Stimulated activated CD8-positive, alpha-beta memory T cell treated with anti-CD3 and anti-CD28 coated beads, Interleukin-7, amount 100 ng/mL, for 1 hour (primary cell): ENCODE measurements at places on chromosomes 3 and 15.

- no peak for DNase-seq
Measured at GRCh38 chr3:138492980-138493675, 58.7 kb downstream of the ESYT3 start.

DNA sequence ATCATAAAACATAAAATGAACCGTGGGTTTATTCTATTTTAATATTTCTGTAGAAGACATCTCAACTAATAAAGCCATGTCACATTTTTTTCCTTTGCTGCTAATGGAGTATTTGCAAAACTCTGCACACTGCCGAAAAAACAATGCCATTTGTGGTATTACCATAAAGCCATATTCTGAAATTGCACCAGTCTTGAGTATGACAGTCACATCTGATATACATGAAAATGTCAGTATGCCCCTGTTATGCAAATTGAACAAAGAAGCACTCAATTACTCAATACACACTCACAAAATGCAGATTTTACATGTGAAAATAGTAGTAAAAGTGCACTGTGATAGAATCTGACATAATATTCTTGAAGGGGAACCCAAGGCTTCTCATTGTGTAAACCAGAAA is 55.2 kb upstream of the CPB1 start:
- no peak for DNase-seq

GRCh38 chr3:127691489-127691888 is 18.7 kb downstream of the ABTB1 start:
- DNase-seq: no peak

- DNase-seq: no peak
Measured at GRCh38 chr3:123583561-123583960, 1.3 kb downstream of the HACD2 start.

DNA sequence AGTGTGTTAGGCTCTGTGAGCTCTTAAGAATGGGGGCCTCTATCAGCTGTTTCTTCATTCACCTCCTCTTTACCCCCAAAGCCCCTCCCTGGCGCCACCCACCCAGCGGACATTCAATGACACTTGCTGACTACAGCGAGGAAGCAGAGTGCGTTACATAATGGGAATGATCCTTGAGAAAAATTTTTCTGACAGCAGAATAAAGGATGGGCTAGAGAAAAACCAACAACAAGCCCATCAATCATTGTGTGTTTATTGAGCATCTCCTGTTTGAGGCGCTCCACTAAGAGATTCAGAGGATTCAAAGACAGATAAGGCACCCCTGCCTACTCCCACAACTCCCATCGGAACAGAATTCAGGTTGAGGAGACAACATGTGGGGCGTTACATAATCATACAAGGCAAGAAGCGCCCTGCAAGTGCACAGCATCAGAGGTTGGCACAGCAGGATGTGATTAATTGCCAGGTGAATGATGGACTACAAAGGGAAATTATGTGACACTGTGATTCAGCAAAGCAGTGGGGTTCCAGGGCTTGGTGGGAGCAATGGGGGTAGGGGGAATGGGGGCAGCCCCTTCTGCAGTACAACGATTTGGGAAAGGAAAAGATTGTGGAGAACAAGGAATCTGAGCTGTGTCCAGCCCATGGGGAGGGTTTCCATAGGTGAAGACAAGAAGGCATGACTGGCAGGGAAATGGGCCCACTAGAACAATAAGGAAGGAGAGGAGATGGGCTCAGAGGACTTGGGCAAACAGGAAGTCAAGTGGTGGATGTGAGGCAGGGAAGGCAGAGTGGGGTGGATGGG is 141.3 kb upstream of the ATP2B2 start:
- DNase-seq: no peak

- DNase-seq: no peak
Measured at GRCh38 chr15:87758794-87759418, 497.6 kb downstream of the NTRK3 start.

DNA sequence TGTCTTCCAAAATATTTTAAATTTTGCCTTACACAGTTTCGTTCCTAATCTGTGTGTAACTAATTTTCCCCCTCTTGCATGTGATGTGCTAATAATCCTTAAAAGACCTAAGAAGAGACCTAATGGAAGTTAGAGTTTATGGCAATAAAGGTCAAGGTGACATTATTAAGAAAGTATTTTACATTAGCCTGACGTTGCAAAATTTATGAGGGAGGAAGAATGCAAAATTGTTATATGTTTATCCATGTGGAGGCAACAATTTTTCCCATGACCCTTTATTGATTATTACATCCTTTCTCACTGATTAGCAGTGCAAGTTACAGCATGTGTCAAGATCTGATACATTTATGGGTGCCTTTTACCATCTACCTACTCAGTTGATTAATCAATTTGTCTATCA is 373.8 kb upstream of the ROBO1 start:
- no peak for DNase-seq

- DNase-seq: no peak
Measured at GRCh38 chr3:58260261-58260731, 22.7 kb downstream of the ABHD6 start.

DNA sequence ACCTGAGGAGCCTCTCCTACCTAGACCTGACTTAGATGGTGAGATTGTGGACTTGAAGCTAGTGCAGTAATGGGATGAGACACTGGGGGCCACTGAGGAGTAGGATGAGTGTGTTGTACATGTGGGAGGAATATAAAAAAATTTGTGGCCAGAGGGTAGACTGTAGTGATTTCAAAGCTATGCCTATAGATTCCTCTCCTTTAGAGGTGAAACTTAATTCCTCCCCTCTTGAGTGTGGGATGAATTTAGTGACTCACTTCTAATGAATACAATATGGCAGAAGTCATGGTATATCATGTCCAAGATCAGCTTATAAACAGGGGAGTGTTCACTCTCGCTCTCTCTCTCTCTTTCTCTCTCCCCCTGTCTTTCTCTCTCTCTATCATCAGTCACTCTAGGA is 6.7 kb downstream of the ZNF860 start:
- DNase-seq: no peak

GRCh38 chr3:161420746-161421145 is 49.4 kb upstream of the SPTSSB start:
- no peak for DNase-seq

DNA sequence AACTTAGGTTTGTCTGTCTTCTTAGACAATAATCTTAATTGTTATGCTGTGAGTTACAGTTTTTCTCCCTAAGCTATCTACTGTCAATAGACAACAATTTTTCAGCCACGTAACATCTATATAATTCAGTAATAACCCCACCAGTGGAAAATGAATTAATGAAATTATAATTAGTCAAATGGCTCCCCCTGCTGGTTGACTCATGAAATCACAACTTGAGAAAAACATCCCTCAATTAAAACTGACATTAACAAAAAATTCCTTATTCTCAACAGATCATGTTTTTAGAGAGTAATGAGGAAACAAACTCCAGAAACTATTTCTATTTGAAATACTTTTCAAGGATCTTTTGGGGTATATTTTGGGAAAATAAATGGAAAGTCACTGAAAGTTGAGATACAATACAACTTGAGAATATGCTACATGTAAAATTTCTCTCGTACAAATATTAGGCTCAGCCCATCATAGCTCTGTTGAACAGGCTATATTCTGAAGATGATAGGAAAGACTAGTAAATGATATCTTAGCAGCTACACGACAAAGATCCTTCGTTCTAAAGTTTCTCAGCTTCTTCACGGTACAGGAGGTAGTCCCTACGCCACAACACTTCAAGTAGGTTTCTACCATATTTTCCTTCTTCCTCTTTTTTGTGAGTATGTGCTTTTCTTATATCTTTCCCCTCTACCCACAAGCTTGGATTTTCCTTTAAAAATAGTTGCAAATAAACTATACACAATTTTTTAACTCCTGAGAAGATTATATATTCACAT is 20.7 kb downstream of the PPP1R2 start:
- DNase-seq: no peak

- no peak for DNase-seq
Measured at GRCh38 chr3:157104928-157105652, 54.9 kb downstream of the CCNL1 start.

- DNase-seq: no peak
Measured at GRCh38 chr3:167829071-167829470, 93.5 kb downstream of the SERPINI1 start.

- no peak for DNase-seq
Measured at GRCh38 chr15:78634210-78635145, 6.5 kb downstream of the CHRNB4 start.

GRCh38 chr3:192246847-192247559 is 480.3 kb downstream of the FGF12 start:
- DNase-seq: no peak

DNA sequence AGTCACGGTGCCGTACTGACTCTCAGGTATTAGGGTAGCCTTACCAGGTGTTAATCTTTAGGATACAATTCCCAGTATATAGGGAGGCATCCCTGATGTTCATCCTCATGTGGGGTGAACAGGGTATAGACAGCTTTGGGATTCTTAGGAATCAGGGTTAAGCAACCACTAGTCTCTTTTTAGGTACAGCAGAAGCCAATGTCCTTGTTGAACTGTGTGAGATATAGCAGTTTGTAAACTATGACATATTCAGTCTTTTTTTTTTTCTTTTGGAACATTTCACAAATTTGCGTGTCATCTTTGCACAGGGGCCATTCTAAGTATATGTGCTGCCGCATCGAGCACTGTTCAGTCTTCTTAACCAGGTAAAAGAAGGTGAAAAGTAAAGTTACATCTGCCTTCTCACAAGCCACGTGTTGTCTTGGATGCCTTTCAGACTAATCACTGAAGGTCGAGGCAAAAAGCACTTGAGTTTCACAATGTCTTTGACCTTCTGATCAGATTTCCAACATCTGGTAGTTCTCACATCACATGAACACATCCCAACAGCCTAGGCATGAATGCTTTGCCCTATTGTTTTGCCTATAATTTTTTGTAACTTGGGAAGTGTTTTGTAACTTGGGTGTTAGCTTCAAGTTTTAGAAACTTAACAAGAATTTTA is 17.2 kb downstream of the TSEN2 start:
- DNase-seq: no peak

- no peak for DNase-seq
Measured at GRCh38 chr15:52463638-52464037, 65.0 kb downstream of the MYO5A start.

DNA sequence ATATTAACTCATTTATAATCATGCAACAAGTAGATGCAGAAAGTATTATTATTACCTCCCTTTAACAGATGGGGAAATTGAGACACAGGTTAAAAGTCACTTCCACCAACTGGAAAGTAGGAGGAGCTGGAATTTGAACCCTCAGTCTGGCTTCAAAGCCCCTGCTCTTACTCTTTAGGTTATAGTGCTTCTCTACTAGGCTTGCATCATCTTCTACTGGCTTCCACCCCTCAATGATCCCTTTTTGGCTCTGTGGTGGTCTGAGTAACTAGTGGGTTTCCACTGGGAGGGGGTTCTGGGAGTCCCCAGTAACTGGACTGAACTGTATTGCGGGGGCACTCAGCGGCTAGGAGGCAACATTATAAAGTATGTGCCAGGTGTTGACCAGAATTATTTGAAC is 91.0 kb downstream of the CTNNB1 start:
- DNase-seq: no peak

DNA sequence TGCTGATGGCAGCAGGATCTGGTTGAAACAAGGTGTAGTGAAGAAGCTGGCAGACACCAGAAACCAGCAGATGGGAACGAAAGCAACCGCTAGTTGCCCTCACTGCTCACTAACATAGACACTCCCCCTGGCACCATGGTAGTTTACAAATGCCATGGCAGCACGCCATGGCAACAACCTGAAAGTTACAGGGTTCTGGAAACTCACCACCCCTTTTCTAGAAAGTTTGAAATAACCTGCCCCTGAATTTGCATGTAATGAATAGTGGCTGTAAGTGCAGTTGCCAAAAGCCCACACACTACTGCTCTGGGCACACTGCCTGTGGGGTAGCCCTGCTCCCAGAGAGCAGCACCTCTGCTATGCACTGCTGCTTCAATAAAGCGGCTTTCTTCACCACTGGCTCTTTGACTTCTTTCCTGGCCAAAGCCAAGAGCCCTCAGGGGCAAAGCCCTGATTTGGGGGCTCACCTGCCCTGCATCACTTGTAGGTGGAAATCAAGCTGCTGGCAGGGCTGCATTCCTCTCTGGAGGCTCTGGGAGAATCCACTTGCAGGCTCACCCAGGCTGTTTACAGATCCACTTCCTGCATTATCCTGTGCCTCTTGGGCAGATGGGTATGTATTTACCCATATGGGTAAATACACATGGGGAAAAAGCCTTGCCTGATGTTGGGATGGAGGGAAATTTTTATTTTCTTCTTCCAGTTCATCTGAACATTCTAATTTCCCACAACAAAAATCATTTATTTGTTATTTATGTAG is 2.0 kb upstream of the GP9 start:
- no peak for DNase-seq

DNA sequence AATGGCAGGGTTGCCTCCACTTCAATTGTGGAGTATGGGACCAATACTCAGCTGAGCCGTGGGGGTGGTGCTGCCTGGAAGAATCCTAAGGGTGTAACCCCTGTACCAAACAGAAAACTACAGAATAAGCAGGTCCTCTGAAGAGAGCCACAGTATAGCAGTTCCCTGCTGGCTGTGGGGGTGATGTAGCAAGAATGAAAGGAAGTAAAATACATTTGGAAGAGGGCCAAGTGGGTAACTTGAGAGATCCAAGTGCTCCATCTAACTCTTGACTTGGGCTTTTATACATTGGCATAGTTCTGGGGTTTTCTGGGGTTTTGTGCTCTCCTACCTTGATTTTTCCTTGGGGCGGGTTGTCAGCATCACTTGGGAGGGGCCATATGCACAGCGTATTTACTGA is 341.4 kb downstream of the OTOL1 start:
- DNase-seq: no peak

DNA sequence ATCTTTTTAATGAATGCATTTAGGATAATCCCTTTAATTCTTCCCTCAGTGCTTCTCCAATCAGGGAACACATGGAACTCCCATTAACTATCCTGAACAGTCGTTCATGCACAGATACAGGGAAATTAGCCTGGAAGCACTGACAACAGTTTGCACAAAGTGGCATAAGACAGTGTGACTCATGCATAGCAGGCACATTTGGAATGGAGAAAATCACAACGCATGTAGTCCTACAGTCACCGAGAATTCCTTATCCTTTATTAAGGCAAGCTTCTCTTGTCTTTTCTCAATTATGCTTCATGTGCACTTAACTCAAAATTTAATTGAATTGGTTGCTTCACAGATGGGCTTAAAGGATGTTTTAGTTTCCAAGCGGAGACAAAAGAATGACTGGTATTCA is 155.0 kb upstream of the CRBN start:
- DNase-seq: no peak

DNA sequence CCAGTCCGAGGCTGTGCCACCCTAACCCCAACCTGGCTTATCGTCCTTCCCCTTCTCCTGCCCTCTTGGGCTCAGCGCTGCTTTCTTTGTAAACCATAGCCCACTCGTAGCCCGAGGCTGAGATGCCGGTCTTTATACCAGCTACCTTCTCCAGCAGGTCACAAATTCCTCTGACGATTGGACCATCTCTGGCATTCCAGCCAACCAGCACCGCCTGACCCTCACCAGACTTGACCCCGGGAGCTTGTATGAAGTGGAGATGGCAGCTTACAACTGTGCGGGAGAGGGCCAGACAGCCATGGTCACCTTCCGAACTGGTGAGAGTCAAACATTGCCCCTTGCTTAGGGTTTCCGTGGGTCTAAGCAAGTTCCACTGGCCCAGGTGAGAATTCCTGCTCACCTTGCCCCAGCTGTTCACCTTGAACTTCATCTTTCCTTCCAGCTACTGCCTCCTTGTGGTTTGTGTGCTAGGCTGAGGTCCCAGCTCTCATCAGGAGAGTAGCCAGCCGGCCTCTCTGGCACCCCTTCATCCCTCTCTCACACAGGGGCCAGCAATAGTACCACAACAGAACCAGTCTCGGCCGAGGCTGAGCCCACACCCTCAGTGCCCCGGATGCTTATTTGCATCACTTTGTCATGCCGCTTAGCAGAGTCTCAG is 66.7 kb downstream of the BOC start:
- DNase-seq: no peak

- no peak for DNase-seq
Measured at GRCh38 chr15:64930019-64930652, 18.4 kb downstream of the ANKDD1A start.
